ENCODE measurements at places on chromosomes 16 and 17. TPM values are rescaled to one million over a fixed set of nuclear protein-coding genes. Genes with fewer than 3 reads are reported as not detected.
A peak's percentile ranks its signal among the peaks of the same experiment; 100 is the strongest.

GRCh38 chr16:76748461-76749348 lies 442.3 kb upstream of the MON1B start:
- DNase-seq, result no peak

DNA sequence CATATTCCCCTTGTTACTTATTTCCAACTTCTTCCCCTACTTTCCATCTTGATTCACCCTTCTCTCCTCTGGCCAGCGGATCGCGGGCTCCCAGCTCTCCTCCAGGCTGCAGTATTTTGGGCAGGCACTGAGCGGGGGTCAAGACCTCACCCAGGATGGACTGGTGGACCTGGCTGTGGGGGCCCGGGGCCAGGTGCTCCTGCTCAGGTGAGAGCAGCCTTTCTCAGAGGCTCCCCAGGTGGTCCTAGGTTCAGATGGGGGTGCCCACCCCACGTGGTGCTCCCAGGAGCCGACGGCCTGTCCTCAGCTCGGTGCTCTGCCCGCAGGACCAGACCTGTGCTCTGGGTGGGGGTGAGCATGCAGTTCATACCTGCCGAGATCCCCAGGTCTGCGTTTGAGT lies 16.0 kb downstream of the ITGAX start:
- DNase-seq, result no peak

- no peak for DNase-seq
Observed at GRCh38 chr17:3127451-3127850, at the start of gene OR1G1. Gene OR1G1, minus strand, starts transcription at chr17:3127551. Its CDS starts 0 bp downstream, at chr17:3127551.

DNA sequence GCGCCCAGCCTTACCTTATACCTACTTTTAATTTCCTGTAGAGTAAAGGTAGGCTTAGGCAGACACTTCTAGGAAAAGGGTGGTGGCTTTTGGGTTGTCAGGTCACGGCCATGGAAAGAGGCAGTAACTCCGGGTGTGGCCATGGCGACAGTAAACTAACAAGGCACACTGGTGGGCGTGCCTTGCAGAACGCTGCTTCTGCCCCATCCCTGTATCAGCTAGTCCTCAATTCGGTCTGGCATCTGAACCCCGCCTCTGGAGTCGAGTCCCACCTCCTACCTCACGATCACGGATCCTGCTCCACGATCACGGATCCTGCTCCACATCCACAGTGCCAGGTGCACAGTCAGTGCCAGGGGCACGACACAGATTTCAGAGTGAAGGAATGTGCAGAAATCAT lies 5.6 kb downstream of the ADCY9 start:
- DNase-seq, result no peak

DNA sequence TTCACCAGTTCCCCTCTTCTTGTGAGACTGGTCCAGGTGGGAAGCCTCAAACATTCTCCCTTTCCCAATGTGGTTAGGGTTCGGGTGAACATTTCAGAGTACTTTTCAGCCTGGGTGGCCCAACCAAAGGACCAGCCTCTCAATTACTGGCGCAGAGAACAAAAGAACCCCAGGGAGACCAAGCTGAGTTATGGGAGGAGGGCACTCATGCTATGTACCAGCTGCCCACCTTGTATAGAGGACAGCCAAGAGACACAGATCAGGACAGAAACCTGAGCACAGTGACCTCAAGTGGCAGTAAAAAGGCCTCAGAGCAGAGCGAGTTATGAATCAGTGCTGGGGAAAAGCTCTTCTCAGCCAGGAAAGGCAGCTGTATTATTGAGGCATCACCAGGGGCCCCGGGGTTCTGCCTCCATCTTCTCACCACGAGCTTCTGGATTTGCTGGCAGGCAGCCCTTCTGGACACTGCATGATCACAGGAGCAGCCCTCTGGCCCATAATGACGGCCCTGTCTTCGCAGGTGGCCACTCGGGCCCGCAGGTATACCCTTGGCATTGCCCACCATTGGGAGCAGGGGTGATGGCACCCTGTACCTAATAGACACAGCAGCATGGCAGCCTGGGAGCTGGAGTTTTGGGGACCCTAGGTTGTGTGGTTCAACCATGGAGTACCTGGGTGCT lies 3.8 kb downstream of the G6PC3 start:
- no peak for DNase-seq

- peak; percentile 79 for DNase-seq
Observed at GRCh38 chr16:68445458-68445857, 2.9 kb downstream of the SMPD3 start.

DNA sequence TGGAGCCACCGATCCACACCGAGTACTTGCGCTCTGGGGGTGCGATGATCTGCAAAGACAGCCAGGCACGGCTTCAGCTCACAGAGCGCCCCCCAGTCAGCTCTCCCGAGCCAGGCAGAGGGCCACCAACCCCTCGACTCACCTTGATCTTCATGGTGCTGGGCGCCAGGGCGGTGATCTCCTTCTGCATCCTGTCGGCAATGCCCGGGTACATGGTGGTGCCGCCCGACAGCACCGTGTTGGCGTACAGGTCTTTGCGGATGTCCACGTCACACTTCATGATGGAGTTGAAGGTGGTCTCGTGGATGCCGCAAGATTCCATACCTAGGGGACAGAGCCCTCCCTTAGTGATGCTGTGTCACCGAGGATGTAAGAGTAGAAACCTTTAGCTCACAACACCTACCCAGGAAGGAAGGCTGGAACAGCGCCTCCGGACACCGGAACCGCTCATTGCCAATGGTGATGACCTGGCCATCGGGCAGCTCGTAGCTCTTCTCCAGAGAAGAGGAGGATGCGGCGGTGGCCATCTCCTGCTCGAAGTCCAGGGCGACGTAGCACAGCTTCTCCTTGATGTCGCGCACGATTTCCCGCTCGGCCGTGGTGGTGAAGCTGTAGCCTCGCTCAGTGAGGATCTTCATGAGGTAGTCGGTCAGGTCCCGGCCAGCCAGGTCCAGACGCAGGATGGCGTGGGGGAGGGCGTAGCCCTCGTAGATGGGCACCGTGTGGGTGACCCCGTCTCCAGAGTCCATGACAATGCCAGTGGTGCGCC lies 1.6 kb downstream of the ACTG1 start:
- peak; percentile 68 for DNase-seq

- DNase-seq, result peak; percentile 81
Observed at GRCh38 chr17:58332778-58333735, 4.5 kb upstream of the TSPOAP1 start.

DNA sequence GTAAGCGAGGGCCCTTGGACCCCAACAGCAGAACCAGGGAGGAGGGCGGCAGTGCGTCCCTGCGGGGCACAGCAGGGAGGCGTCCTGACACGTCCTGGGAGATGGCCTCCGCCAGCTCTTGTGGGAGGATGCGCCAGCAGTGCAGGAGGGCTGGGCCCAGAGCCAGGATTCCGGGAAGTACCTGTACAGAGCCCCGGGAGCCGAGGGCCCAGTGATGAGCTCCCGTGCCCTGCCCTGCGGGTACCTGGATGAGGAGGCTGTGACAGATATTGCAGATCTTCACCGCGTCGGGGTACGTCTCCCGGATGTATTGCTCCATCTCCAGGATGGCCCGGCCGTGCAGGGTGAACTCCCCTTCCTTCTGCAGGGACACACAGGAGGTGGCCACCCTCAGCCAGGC lies 23.1 kb downstream of the KDM8 start:
- no peak for DNase-seq

DNA sequence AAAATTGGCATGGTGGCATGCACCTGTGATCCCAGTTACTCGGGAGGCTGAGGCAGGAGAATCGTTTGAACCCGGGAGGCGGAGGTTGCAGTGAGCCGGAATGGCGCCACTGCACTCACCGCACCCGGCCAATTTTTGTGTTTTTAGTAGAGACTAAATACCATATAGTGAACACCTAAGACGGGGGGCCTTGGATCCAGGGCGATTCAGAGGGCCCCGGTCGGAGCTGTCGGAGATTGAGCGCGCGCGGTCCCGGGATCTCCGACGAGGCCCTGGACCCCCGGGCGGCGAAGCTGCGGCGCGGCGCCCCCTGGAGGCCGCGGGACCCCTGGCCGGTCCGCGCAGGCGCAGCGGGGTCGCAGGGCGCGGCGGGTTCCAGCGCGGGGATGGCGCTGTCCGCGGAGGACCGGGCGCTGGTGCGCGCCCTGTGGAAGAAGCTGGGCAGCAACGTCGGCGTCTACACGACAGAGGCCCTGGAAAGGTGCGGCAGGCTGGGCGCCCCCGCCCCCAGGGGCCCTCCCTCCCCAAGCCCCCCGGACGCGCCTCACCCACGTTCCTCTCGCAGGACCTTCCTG lies at the start of gene HBQ1:
TSS of gene HBQ1 (plus strand) at position 359 of the 575 bp plus-strand sequence. CDS start at position 387, 28 bp downstream.
- no peak for DNase-seq

DNA sequence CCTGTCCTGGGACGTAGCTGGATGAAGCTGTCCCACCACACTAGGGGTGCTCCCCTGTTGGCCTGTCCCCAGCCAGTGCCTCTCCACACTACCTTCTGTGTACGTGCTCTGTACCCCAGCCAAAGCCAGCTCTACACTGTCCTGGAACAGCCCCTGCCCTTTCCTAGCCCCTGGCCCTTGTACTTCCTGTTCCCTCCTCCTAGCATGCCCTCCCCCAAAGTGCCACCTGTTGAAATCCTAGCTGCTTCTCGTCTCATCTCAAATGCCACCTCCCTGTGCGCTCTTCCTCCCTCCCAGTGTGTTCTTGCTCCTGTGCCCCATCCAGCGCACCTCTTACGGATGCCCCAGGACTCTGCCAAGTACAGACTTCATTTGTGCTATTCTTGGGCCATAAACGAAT lies 33.5 kb downstream of the IRX3 start:
- no peak for DNase-seq

GP1BA gene
- total RNA-seq, result not detected

C16orf54 gene
- total RNA-seq, result 12.1 TPM

PPM1E gene
- not detected for total RNA-seq

Data from activated naive CD4-positive, alpha-beta T cell treated with anti-CD3 and anti-CD28 coated beads for 36 hours (primary cell).